ENCODE measurements at places on chromosomes 12 and 14.
A peak's percentile ranks its signal among the peaks of the same experiment; 100 is the strongest.

DNA sequence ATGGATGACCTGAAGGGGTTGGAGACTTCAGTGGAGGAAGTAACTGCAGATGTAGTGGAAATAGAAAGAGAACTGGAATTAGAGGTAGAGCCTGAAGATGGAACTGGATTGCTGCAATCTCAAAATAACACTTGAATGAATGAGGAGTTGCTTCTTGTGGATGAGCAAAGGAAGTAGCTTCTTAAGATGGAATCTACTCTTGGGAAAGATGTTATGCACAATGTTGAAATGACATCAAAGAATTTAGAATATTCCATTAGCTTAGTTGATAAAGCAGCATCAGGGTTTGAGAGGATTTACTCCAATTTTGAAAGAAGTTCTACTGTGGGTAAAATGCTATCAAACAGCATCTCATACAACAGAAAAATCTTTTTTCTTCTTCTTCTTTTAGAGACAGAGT lies 186.4 kb upstream of the PRKD1 start:
- DNase-seq = no peak

DNA sequence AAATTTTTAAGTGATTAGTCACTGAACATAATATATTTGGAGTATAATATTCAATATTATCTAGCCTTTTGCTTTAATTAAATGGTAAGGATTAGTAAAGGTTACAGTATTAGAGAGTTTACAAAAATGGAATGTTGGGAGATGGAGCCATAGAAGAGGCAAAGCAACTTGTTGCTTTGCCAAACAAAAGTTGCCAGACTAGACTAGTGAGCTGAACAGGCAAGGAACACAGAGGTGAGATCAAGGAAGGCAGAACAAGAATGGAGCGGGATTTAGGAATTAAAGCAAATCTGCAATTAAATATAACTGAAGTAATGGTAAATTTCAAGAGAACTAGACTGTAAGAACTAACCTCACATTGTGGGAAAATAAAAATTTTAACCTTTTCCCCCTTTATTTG lies 5.1 kb downstream of the ARF6 start:
- DNase-seq = no peak

DNA sequence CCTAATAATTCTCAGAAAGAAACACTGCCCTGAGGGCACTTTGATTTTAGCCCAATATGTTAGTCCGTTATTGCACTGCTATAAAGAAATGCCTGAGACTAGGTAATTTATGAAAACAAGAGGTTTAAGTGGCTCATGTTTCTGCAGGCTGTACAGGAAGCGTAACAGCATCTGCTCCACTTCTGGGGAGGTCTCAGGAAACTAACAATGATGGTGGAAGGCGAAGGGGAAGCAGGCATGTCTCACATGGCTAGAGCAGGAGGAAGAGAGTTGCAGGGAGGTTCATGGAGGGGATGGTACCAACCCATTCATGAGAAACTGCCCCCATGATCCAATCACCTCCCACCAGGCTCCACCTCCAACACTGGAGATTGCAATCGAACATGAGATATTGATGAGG lies 49.4 kb upstream of the RERG start:
- DNase-seq = no peak

- peak; percentile 54 for DNase-seq
These were observed 499.3 kb upstream of the TMEM132C start for GRCh38 chr12:127767656-127768055.

DNA sequence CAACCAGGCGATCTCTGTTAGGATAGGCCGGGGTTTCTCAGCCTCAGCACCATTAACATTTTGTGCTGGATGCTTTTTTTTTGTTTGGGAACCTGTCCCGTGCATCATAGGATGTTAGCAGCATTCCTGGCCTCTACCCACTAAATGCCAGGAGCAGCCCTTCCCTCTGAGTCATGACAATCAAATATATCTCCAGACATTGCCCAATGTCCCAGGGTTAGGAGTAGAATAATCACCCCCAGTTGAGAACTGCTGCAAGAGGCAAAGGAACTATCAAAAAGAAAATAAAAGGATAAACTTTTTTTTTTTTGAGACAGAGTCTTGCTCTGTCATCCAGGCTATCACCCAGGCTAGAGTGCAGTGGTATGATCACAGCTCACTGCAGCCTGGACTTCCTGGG lies 76.0 kb downstream of the ACACB start:
- no peak for DNase-seq

DNA sequence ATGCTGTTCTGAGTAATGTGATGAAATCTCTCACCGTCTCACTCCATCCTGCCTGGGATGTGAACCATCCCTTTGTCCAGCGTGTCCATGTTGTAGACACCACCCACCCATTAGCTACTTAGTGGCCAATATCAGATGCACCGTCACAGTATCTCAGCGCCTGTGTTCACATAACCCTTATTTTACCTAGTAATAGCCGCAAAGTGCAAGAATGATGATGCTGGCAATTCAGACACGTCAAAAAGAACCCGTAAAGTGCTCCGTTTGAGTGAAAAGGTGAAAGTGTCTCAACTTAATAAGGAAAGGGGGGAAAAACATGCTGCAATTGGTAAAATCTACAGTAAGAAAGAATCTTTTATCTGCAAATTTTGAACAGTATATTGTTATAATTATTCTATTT lies 3.0 kb downstream of the RNASE10 start:
- no peak for DNase-seq

- DNase-seq = peak; percentile 44
These were observed 136.1 kb upstream of the WSCD2 start for GRCh38 chr12:107992870-107993451.

DNA sequence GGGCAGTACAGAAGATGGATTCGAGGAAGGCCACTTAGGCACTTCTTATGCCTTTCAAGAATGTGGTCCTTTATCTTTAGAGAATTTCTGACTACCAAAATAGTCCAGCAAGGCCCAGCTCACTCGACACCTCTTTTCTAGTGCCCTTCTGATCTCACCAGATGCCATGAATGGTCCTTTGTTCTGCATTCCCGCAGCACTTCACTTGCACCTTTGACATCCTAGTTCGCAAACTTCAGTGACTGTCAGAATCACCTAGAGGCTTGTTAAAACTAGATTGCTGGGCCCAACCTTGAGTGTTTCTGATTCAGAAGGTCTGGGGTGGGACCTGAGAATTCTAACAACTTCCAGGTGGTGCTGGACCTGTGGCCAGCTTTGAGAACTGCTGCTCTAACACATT lies 56.7 kb downstream of the PKP2 start:
- no peak for DNase-seq

- no peak for DNase-seq
These were observed 11.7 kb downstream of the BATF start for GRCh38 chr14:75533791-75534555.

DNA sequence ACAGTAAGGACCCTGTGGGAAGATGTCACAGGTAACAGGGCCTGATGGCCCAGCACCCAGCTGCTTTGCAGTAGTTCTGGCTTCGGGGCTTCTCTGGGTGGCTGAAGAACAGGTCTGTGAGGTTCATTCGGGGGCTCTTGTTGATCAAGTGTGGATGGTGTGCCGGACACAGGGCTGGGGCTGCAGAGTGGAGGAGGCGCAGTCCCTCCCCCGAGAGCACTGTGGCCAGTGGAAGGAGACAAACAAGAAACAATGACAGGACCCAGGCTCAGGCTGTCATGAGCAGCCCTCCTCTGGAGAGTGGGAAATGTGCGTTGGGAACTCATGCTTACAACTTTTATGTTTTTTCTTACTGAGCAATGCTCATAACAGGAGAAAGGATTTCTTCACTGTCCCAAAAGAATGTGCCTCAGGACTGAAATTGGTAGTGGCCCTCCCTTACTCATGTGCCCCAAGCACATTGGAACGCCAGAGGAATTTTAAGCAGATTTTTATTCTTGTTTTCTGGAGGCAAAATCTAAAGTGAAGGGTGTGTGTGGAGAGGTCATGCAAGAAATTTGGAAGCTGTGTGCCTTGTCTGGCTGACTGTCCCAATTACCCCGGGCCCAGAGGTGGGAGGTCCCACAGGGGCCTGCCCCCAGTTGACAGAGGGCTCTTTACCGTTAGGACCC lies 233.8 kb downstream of the CACNA1C start:
- no peak for DNase-seq

GRCh38 chr14:63435838-63436237 lies 107.3 kb downstream of the PPP2R5E start:
- no peak for DNase-seq

DNA sequence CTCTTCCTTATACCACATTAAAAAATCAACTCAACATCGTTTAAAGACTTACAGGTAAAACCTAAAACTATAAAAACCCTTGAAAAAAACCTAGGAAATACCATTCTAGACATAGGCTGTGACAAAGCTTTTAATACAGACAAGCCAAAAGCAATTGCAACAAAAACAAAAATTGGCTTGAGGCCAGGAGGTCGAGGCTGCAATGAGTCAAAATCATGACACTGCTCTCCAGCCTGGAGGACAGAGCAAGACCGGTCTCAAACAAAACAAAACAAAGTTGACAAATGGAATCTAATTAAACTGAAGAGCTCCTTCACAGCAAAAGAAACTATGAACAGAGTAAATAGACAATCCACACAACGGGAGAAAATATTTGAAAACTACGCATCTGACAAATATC lies 1057.8 kb downstream of the FSCB start:
- no peak for DNase-seq

- peak; percentile 46 for DNase-seq
These were observed 17.4 kb downstream of the CEP170B start for GRCh38 chr14:104882325-104882973.

- peak; percentile 72 for DNase-seq
These were observed at the start of gene FBRSL1 for GRCh38 chr12:132489602-132490266. TSS of gene FBRSL1 (plus strand) at chr12:132490151.

GRCh38 chr12:121705514-121705913 lies 7.0 kb upstream of the TMEM120B start:
- DNase-seq = no peak

DNA sequence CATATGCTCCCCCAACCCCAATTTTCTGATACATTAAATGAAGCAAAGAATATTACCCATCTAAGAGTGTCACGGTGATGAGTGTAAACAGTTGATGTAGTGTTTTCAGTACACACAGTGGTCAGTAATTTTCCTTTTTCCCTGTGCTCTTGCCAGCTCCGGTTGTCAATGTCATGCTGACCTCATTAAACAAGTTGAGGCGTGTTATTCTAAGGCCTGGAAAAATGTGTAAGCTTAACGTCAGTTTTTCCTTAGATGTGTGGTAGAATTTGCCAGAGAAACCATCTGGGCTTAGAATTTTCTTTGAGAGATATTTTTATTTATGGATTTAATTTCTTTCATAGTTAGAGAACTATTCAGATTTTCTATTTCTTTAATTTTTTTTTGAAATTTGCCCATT lies 11.7 kb upstream of the SERPINA6 start:
- no peak for DNase-seq

DNA sequence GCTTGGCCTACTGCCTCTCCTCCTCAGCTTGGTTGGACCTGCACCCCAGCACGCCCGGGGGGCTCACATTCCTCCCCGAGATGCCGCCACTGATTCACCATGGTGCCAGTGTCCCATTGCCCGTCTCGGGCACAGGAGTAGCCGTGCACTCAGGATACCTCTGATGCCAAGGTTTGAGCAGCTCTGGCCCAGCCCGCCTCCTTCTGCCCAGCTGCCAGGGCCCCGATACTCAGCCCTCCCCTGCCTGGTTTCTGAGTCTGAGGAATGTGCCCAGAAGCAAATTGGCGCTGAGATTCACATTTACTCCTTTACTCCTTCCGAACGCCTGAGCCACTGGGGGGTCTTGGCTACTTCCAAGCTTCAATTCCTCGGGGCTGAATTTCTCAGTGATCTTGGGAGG lies 63.5 kb downstream of the NINJ2 start:
- peak; percentile 15 for DNase-seq

DNA sequence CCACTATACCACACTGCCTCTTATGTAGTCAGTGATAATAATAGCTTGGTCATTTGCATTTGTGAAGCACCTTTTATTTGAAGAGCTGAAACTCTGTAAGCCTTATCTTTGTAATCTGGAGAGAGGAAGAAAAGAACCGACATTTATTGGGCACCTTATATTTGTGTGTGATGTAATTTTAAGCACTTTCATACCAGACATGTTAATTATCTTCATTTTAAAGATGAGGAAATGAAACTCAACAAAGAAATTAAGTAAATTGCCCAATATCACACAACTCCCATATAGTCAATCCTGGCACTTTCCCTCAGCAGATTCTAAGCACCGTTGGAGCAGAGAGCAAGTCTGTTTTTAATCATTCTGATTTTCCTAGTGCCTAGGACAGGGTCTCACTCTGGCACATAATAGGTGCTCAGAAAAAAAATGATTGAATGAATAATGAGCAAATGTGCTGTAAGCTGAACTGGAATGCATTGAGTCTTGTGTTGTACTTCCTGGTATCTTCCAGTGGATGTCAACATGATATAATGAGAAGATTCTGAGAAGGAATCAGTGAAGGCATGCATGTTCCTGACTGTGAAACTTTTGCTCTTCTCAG lies 418.9 kb downstream of the ZFP36L1 start:
- peak; percentile 23 for DNase-seq

GRCh38 chr14:69500096-69500495 lies 15.6 kb downstream of the PLEKHD1 start:
- DNase-seq = no peak

DNA sequence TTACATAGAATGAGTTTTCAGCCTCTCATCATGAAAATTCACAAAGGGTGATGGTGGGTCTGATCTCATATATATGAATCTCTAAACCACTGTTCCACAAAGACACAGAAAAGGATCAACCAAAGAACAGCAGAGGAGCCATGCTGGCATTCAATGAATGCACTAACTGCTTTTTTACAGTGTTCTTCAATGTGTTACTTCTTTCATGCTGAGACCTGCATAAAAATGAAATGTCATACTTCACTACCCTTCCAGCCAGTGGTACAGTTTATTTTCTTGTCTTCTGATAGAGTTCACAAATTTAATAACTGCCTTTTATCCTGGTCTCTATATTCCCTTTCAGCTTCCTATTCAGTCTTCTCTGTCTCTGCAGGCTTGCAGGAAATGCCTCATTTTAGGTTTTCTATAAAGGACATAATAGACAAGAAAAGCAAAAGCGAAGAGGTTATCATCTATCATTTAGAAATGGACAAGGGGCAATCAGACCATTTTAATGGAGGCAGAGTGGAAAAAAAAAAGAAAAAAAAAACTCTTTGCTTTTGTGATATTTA lies 836.7 kb upstream of the FOXG1 start:
- no peak for DNase-seq

DNA sequence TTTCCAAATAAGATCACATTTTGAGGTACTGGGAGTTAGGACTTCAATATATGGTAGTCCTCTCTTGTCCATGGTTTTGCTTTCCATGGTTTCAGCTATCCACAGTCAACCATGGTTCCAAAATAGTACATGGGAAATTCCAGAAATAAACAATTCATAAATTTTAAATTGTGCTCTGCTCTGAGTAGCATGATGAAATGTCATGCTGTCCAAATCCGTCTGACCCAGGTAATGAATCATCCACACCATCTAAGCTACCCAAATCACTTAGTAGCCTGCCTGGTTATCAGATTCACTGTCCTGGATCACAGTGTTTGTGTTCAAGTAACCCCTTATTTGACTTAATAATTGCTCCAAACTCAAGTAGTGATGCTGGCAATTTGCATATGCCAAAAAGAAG lies 197.9 kb downstream of the TMTC3 start:
- no peak for DNase-seq

GRCh38 chr12:119446459-119446858 lies 111.9 kb downstream of the CCDC60 start:
- no peak for DNase-seq

All from SJCRH30 (cell line).